CD14-positive monocyte (primary cell): ENCODE measurements at places on chromosomes 3 and 15. TPM values are rescaled to one million over a fixed set of nuclear protein-coding genes. Genes with fewer than 3 reads are reported as not detected.

CCR1 gene
- 55.5 and 56.7 TPM in 2 replicates for polyA plus RNA-seq

PRSS50 gene
- polyA plus RNA-seq, result not detected

TWF2 gene
- polyA plus RNA-seq, result 176 TPM

CAPN3 gene
- 3.6 TPM for polyA plus RNA-seq

KCNAB1 gene
- polyA plus RNA-seq, result 0.08 TPM

RASL12 gene
- polyA plus RNA-seq, result not detected in 2 replicates

RARRES1 gene
- not detected for polyA plus RNA-seq

KIF15 gene
- polyA plus RNA-seq, result not detected

GOLGA8Q gene
- not detected for polyA plus RNA-seq

TFG gene
- 31.3 and 44.8 TPM in 2 replicates for polyA plus RNA-seq

CATSPER2 gene
- polyA plus RNA-seq, result not detected

C2CD4B gene
- polyA plus RNA-seq, result not detected

FMN1 gene
- 0.34 TPM for polyA plus RNA-seq
